Stimulated activated CD4-positive, alpha-beta T cell treated with anti-CD3 and anti-CD28 coated beads, Interleukin-1b, Interleukin-23, amount 100 ng/mL, for 4 hours (primary cell): ENCODE measurements at places on chromosomes 7 and 10.

GRCh38 chr7:85055196-85055595 is 131.7 kb downstream of the SEMA3D start:
- DNase-seq: no peak

DNA sequence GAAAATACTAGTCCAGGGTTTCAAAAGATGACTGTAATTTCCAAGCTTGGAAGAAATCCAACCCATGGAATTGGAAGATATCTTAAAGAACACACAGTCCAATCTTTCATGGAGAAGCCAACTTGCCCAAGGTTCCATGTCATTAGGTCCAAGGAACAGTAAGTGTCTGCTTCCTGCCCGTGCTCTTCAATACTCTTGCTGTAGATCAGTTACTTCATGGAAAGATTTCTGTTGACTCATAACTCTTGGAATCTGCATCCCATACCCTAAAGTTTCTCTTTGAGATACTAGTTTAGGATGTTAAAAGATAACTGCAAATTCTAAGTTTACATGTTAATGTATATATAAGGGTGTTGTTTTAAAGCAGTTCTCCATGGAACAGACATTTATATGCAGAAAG is 127.9 kb upstream of the SLC13A1 start:
- DNase-seq: no peak

DNA sequence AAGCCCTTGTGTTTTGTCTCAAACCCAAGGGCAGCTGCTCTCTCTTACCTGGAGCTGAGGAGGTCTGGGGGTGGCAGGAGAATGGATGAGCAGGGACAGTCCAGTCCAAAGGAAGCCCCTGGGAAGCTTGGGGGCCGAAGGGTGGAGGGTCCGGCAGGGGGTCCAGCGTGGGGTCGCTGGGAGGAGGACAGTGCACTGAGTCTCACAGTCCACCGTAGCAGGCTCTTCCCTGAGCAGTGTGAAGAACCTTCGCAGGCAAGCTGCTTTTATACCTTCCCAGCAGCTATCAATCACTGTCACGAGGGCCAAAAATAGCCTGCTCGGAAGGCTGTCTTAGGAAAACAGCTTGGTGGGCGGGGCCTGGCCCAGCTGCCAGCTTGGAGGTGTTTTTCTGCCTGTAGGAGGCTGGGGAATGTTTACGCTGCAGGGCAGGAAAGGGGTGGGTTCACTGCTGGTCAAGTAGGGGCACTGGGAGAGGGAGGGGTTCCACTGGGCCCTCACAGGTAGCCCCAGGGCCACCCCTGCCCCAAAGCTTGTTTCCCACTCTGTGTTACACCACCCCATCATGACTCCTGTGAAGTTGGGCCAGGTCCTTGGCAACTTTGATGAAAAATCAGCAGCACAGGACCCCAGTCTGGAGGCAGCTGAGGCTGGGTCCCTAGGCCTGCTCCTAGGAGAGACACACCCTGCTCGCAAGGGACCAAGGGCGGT is at the start of gene DEPP1:
Gene DEPP1 (minus strand): TSS at position 240 of the 711 bp plus-strand sequence. CDS start 779 bp downstream, outside the sequence.
- DNase-seq: no peak

GRCh38 chr10:104065748-104066147 is 19.9 kb downstream of the COL17A1 start:
- no peak for DNase-seq

DNA sequence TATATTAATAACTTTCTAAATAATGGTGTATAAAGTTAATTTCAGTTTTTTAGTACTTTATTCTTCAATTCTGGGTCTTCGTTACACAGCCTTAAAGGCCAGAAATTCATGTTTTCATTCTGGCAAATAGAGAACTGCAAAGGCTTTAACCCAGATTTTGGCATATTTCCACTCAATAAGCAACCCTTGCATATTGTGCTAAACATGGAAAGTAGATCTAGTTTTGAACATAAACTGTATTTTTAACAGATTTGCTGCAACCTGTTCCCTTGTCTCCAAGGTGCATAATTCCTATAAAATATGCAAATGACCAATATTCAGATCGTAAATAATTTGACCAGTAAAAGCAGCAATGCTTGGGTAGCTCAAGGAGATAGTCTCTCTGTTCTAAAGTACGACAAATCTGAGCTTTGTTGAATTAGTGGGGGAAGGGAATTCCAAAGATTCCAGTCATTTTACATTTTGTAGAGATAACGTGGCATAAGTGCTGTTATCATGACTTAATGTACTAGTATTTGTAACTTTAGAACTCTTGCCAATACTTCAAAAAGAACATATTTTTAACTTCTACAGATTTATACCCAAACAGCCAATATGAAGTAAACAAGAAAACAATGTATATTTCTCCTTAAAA is 46.4 kb upstream of the RSBN1L start:
- no peak for DNase-seq

DNA sequence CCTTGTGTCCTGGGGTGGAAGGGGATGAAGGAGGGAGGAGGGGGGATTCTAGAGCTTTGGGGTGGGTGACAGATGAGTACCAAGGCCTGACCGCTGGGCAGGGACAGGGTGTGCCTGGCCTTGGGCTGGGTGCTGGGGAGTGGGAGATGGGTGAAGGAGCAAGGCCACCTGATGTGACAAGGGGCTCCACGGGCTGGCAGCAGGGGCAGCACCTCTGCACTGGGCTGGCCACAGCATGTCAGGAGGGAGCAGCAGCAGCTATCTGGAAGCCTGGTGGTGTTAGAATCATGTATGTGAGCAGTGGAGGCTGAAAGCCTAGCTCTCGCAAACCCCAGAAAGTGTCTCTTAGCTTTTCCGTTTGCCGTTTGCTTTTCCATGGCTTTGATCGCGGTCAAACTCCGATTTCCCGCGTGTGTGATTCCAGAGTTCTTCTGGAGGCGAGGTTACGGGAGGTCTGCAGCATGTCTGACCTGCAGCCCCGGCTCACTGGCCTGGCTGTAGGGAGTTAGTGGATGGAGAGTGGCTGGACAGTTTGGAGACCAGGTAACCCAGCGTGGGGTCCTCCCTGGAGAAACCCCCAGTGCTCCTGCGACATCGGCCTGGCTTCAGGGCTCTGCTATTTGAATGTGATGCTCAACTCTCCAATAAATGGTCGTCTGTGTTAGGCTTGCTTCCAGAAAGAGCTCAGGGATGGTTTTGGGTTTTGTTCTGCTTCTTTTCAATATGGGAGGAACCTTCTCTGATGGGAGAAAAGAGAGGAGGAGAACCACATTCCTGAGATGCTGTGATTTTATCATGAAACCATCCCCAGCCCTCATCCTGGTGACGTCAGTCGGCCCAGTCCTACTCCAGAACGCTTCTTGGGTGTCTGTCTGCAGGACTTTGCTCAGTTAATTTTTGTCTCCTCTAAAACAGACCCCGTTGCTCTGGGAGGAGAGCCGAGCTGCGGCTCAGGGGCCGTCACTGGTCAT is 105.5 kb downstream of the CUX1 start:
- no peak for DNase-seq

GRCh38 chr7:44220358-44221112 is 19.8 kb downstream of the YKT6 start:
- no peak for DNase-seq

DNA sequence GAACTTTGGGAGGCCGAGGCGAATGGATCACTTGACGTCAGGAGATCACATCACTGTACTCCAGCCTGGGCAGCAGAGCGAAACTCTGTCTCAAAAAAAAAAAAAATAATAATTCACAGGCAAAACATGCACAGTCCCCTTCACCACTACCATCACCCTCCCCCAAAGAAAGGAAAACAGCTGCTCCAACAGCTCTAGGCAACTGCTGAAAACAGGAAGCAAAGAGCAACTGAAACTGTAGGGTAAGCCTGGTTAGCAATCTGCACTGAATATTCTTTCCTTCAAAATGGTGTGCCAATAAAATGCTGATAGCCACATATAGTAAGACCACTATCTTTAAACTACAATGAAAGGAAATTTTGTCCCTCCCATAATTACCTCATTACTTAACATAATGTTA is 11.8 kb downstream of the NT5C2 start:
- no peak for DNase-seq

GRCh38 chr10:61399406-61399805 is 53.8 kb downstream of the TMEM26 start:
- DNase-seq: no peak

- DNase-seq: no peak
Observed at GRCh38 chr10:67697724-67698131, 1.7 kb upstream of the CTNNA3 start.

DNA sequence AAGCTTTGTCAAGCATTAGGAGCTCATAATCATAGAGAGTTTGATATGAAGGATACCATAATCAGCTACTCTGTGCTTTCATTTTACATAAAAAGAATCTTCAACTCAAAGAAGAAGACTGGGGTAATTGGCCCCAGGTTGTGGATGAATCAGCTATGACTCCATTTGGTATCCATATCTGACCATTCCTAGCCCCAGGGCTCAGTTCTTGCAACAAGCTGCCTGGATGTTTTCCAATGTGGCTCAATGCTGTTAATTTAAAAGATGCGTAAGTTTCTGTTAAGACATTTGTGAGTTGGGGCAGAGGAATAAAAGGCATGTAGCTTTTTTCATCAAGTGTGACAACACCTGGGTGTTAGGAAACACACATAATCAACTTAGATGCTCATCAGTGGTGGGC is 951.1 kb downstream of the NRG3 start:
- DNase-seq: no peak

GRCh38 chr10:22635650-22636049 is 78.7 kb downstream of the PIP4K2A start:
- DNase-seq: no peak

- DNase-seq: no peak
Observed at GRCh38 chr7:53491051-53491450, 455.6 kb downstream of the POM121L12 start.

- no peak for DNase-seq
Observed at GRCh38 chr10:120480848-120481247, 23.8 kb downstream of the PLPP4 start.

GRCh38 chr7:77242554-77242953 is 42.9 kb upstream of the FGL2 start:
- DNase-seq: no peak

DNA sequence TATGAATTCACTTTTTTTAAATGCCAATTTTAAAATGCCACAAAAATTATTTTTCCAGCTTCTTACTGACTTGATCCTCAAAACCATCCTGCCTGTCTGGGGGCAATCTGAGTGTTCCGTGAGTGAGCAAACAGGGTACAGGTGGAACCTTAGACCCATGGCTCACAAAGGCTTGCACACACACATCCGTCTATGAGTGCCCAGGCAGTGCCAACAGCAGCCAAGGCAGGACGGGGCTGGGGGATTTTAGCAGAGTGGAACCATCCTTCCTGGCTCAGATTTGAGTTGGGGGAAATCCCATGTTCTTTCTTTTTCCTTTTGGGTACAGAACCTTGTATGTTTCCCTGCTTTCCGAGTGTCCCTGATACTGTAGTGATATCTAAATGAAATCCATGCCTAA is 377.7 kb upstream of the MGMT start:
- DNase-seq: no peak
